T-helper 2 cell treated with Interferon-gamma antibody and Interleukin-4, amounts not matched to agents 5 μg/mL and 100 μg/mL, for 36 hours (primary cell): ENCODE measurements at places on chromosomes 12 and 14.

DNA sequence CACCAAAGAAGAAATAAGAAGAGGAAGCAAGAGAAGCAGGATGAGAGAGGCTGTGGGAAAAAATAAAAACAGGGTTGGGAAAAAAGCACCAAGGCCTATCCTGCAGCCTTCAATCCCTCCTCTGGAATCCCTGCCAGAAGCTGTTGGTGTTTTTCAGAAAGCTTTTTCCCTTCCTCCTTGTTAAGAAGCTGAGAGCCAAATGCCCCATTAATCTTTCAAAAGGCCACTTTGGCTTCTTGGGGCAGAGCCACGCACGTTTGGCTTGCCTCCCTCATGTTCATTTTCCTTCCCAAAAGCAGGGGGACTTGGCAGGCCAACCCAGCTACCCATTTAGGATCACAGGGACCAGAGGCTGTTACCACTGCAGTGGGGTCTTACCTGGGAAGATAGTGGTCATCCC lies 365.3 kb downstream of the NUAK1 start:
- no peak for DNase-seq

- no peak for DNase-seq
Observed at GRCh38 chr12:26029736-26030022, 71.2 kb downstream of the RASSF8 start.

- DNase-seq: no peak
Observed at GRCh38 chr14:93543766-93544165, 113.0 kb downstream of the UNC79 start.

- no peak for DNase-seq
Observed at GRCh38 chr12:10186299-10186698, 7.5 kb downstream of the TMEM52B start.

- no peak for DNase-seq
Observed at GRCh38 chr14:72480464-72481243, 413.2 kb downstream of the DPF3 start.

DNA sequence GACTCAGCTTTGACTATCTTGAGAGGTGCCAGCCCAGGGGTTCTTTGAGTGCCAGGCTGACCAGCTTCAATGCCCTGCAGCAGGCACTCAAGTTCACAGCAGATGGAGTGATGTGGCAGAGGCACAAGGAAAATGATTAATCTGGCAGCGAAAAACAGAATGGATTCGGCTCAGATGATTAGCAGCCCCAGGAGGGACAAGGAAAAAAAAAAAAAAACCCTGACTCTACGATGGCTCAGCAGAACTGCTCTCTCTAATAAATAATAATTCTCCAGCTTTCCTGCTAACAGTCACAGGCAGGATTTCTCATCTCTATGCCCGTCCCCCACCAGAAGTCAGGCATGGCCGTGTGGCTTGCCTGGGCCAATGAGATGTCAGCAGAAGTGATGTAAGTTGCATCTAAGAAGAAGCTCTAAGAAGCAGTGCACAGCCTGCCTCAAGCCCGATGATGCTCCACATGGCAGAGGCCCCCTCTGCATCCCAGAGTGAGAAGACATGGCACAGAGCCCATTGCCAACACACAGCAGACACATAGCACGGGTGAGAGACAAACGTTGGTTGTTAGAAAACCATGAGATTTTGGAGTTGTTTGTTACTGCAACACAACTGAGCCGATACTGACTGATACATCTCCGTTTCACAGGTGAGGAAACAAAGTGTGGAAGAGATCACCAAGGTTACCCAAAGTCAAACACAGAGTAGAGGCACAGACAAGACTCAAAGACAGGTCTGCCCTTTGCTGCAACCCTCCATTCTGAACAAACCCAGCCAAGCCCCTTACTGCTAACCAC lies 111.0 kb downstream of the SCARB1 start:
- DNase-seq: no peak

DNA sequence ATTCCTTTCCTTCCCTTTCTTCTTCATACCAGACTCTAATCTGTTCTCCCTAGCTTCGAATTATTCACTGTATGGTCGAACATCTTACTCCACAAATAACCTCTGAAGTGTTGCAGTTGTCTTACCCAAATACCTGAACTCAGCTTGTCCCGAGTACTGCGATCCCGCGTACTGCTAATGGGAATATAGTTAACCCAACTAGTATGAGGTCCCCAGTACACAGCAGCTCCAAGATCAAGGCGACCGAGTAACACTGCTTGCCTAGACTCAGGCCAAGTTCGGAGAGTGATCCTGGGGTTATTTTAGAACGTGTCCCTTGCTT lies 462 bp upstream of the ETNK1 start:
- DNase-seq: no peak

DNA sequence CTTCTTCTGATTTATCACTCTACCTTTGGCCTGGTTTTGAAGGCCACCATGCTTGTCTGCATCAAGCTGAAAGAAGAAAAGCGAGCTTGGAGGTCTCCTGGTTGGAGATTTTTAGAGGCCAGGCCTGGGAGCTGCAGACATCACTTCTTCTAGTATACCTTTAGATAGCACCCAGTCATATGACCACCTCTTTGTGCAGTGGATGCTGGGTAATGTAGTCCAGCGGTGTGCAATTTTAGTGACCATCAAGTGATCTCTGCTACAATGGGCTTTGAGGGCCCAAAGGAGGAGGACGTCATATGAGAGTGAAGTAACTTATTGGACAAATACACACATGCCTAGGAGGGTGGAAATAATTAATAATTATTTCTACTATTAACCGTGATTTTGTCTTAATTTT lies 15.2 kb upstream of the WNT5B start:
- DNase-seq: no peak

DNA sequence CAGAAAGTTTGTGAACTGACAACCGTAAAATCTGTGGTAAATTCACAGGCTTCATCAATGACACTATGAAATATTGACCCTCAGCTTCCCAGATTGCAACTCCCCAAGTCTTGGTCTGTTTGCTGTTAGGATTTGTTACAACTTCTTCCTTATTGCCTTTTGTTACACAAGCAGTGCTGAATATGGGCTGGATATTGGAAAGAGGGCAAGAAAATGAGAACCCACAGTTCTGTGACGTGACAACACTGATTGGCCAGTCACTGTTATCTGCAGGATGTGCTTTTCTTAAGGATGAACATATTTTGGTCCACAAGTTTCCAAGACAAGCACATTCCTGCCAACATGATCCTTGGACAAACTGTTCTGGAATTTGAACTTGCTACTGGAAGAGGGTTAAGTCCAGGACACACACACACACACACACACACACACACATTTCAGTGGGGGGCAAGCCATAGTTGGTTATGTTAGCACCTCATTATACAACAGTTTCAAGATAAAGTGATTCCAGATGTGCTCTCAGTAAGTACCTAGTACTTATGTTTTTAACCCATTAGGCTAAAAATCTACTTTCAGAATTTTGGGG lies 16.6 kb upstream of the SLC38A2 start:
- DNase-seq: no peak

DNA sequence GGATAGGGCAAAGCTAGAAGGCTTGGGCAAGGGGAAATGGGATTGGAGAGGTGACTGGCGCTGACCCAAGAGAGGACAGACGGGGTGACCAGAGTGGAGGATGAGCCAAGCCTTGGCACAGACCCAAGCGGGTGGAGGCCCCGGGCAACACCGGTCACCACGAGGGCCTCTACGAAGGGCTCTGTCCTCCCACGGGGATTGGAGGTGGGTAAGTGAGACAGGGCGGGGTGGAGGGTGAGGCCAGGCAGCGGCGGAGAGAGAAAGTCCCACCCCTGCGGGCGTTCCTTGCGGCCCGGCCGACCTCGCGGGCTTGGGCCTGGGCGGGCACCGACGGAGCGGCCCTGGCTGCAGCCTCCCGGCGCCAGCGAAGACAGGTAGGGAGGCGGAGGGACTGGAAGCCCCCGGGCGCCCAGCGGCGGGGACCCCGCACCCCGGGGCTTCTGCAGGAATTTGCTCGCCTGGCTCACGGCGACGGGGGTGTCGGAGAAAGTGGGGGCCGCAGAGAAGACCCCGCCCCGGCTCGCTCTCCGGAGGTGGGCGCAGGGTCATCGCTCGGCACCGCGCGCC lies at the start of gene PAPLN:
TSS of gene PAPLN (plus strand) at position 288 of the 567 bp plus-strand sequence. CDS start 2,273 bp downstream, outside the sequence.
- DNase-seq: no peak

- no peak for DNase-seq
Observed at GRCh38 chr14:54348001-54348611, 48.7 kb upstream of the CDKN3 start.

DNA sequence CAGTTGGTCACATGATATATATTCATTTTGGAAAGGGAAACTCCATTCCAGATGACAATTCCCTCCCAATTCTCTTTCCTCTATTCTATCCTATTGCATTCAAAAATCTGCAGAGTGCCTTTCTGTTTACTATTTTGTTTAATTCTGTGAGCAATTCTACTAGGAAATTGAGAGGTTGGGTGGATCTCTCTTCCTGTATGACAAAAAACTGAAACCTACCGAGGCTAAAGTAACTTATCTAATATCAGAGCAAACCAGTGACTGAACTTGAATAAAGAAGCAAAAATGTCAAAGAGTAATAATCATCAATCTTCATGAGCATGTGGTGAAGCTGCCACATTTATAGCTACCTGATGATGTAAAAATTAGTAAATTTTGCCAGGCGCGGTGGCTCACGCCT lies 16.6 kb upstream of the ACTN1 start:
- DNase-seq: no peak
